ENCODE measurements at places on chromosomes 4 and X.

DNA sequence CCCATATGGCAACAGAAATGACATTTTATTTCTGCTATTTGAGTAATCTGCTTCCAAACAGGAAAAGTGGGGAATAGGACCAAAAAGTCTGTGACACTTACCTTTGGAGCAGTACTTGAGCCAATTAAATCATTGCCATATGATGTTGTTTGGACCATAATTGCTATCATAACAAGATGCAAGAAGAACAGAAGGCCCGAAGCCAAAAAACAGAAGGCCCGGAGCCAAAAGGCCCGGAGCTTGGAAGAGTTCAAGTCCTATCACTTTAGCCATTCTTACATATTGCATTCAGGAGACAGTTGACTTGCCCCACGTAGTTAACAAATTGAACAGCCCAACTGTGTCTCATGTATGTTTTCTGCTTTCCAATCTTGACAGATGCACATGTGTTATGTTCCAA lies 285.6 kb downstream of the ARHGAP24 start:
- DNase-seq, result no peak

DNA sequence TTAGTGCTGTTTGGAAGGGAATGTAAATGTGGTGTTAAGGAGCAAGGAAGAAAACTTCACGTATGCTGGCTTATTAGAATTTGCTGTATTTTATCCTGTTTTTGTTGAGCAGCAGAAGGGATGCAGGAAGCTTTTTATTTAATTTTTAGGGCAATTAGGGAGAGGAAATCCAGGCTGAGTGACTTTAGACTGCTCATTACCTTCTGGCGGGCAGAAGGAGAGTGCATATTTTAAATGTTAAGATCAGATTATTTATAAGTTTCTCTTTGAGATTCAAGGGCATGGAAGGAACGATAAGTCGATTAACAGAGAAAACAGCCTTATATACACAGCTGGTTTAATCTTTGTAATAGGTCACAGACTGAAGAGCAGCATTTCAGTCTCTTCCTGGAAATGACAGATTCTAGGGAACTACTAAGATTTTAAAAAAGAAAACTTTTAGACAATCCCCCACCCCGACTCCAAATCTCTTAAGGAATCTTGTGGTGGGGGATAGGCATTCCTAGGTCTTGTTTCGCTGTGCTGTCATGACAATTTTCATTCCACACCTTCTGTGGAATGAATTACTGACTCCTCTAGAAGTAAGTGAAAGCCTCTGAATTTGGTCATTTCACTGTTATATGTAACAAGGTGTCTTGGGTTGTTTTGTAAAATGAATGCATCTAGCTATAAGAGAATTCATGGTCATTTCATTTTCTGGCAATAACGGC lies 402.5 kb downstream of the RAPGEF2 start:
- no peak for DNase-seq

DNA sequence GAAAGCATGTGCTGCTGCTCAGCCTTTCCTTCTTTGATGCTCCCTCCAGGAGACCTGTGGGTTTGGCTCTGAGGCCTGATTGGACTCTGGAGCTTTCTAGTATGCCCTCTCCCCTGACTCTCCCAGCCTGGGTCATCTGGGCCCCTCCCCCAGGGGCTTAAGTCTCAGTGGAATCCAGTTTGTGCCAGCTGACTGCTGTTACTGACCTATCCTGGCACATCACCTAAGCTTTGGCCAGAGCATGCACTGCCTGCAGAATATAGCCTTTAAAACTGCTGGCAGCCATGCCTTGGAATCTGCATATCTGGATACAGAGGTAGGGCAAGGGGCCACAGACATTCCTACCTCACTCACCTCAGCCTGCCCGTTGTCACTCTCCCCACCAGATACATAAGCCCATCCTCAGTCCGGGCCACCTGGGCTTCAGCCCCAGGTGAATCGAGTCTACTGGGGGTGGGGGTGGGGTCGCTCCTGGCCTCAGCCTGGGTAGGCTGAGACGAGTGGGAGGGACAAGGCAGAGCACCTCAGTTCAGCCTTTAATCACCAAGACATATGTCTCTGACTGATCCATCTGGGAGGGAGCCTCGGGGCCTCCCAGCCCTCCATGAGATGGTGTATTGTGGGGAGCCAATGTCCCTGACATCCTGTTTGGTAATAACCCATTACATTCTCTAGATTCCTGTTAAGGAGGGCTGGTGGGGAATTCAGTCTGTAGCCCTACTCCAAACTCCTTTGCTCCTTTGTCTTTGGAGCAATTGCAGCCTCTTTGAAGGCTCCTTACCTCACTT lies 61.2 kb downstream of the STARD8 start:
- peak; percentile 91 for DNase-seq

DNA sequence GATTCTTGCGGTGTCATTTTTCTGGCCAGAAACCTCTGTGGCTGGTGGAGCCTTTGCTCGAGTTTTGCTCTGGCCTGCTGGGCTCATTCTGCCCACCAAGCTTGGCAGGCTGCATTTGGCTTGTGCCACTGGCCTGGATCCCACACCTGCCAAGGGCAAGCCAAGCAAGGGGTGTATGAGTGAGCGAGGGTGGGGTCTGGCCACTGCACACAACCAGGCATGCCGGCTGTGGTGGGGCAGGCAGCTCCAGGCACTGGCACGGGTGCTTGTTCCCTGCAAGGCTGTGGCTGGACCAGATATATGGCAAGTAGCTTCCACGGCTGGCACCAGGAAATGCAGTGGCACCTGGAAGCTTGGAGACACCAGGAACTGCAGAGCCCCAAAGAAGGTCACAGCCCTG lies 68.6 kb upstream of the PPP3CA start:
- no peak for DNase-seq

DNA sequence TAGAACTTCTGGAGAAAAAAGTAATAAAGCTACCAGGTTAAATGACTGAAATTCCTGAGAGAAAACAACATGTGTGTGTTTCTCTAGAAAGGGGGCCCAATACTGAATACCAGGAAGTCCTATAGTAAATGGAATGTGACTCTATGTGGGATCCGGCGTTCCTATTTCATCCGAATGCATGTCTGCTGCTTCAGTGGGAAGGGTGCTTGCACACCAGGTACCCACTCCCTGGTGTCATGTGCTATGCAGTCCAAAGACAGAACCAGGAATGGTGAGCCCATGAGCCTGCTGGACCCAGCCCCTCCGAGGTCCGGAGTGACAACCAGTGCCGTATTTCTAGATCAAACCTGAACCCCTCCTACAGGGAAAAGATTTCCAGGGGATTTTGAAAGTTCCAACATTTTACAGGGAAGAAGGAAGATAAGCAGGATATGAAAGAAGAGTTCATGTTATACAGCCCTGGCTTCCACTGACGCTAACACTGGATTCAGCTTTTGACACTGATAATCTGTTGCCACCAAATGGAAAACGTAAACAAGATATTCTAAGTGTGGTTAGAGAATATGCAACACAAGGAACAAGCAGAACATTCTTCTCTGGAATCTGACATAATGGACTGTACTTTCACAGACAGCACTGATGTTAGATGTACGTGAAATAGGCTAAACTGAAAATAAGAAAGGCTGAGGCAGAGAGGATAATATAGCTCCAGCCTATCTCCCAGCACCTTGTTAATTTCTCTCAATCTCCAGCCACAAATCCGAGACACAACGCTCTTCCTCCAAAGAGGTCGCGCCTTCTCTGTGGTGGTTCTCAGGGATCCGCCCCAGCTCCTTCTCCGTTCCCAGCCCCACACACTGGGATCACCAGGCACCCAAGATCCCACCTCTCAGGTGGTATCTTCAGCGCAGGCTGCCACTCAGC lies 725 bp upstream of the CXCL1 start:
- DNase-seq, result no peak

GRCh38 chr4:39023059-39023458 lies 9.2 kb downstream of the TMEM156 start:
- DNase-seq, result no peak

GRCh38 chr4:23728393-23728792 lies 161.5 kb downstream of the PPARGC1A start:
- no peak for DNase-seq

DNA sequence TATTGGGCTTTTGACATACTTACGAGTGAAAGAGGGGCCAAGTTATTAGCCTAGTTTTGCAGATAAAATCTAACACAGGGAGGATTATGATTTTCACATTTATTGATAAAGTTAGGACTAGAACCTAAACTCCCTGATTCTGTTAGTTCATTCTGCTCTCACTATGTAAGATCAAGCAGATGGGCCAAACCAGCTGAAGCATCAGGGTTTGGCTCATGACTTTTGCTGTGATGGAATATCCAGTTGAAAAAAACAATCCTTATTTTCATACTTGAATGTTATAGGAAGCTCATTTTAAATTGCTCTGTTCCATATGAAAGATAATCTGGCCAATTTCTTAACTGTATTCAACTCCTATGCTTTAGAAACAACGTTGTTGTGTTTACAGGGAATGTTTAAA lies 21.2 kb downstream of the SPRY1 start:
- no peak for DNase-seq

GRCh38 chr4:105709081-105709450 lies 482 bp downstream of the GSTCD start:
- DNase-seq, result no peak

- DNase-seq, result no peak
Measured at GRCh38 chr4:121198251-121198650, 34.1 kb upstream of the TNIP3 start.

GRCh38 chr4:110175634-110176033 lies 22.8 kb downstream of the ELOVL6 start:
- no peak for DNase-seq

DNA sequence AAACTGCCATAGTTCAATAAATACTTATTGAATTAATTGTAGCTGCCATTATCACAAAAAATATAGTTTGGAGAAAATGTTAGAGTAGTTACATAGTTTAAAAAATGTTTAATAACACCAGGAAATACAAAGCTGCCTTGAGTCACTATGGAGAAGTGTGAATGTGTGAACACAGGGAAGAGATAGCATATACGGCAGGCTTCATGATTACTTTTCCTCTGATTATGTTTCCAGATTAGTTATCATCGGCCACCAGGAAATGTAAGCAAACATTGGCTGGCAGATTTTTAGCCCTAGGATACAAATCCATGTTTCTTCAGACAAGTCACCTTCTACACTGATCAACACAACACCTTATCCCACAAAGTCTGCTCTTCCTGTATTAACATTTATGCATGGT lies 4.4 kb downstream of the PRDM5 start:
- DNase-seq, result no peak

GRCh38 chrX:19721726-19722370 lies 165.6 kb downstream of the SH3KBP1 start:
- DNase-seq, result no peak

GRCh38 chr4:146790515-146790914 lies 151.8 kb downstream of the POU4F2 start:
- DNase-seq, result no peak

GRCh38 chr4:122224348-122224747 lies 72.2 kb downstream of the BLTP1 start:
- DNase-seq, result peak; percentile 7

DNA sequence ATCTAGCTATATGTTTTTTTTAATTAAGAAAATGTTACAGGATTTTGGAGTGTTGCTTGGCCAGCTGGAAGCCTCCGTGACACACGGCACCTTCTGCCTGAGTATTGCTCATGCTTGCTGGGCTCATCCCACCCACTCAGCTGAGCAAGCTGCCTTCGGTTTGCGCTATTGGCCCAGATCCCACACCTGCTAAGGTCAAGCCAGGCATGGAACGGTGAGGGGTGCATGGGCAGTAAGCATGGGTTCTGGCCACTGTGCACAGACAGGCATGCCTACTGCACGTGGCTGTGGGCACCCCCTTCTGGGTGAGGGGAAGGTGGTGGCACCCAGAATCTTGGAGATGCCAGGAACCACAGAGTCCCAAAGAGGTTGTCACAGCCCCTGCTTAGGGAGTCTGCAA lies 1178.4 kb upstream of the PCDH7 start:
- no peak for DNase-seq

DNA sequence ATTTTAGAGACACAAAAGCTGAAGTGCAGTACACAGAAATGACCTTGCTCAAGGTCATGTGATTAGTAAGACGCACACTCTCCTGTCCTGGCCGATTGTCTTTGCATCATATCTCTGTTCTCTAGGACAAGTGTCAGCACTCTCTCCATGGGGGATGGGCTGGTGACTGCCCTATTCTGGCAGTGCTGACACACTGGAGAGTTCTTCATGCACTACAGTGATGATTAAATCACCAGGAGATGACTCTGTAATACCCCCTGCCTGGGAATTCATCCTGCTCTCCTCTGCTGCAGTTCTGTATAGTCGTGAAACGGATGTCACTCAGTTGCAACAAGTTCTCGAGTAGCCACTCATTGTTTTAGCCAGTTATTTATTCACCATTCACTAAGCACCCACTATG lies 5.3 kb upstream of the SHISA3 start:
- DNase-seq, result no peak

DNA sequence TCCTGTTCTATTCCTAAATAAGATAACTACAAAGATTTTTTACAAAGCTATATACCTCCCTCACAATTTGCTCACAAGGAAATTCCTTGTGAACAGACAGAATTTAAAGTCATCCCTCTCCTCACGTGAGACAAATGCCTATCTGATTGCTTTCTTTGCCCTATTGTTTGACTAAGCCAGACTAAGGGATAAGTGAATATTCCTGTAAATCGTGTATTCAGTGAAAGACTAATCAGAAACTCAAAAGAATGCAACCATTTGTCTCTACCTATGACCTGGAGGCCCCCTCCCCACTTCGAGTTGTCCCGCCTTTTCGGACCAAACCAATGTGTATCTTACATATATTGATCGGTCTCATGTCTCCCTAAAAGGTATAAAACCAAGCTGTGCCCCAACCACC lies 15.3 kb upstream of the ZBTB33 start:
- peak; percentile 18 for DNase-seq

- DNase-seq, result no peak
Measured at GRCh38 chr4:149788300-149788699, 27.3 kb downstream of the IQCM start.

- DNase-seq, result no peak
Measured at GRCh38 chr4:176320976-176321361, 1.2 kb downstream of the SPCS3 start.

GRCh38 chr4:16952462-16952871 lies 54.0 kb upstream of the LDB2 start:
- DNase-seq, result no peak

GRCh38 chr4:95394752-95395306 lies 153.9 kb downstream of the UNC5C start:
- no peak for DNase-seq

- no peak for DNase-seq
Measured at GRCh38 chrX:119895843-119896326, at the start of gene AKAP14. Gene AKAP14, plus strand, starts transcription at chrX:119895893. Its CDS starts 7,331 bp downstream, at chrX:119903224.

DNA sequence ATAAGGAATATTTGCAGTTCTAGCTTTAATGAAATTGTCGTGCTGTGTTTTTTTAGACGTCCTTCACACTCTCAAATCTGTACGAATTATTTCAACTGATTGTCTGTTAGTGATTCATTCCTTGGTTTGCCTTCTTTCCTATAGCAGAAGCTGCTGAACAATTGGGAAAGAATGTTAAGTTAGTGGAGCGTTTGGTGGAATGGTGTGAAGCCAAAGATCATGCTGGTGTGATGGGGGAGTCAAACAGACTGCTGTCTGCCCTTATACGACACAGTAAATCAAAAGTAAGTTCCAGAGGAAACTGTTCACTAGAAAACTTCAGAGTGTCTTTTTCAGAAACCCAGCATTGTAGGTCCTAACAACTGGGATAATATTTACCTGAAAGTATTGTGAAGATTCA lies 159.9 kb downstream of the RAP1GDS1 start:
- no peak for DNase-seq

GRCh38 chrX:150958177-150958576 lies 25.0 kb upstream of the HMGB3 start:
- no peak for DNase-seq

GRCh38 chr4:140644470-140645185 lies 75.9 kb upstream of the UCP1 start:
- no peak for DNase-seq

Measured in ELF-1 (cell line).